ENCODE measurements at places on chromosomes 6 and 20.

- H3K27ac ChIP-seq = peak overlapping the region; percentile 86
- DNase-seq = no peak
- H3K4me3 ChIP-seq = peak overlapping the region; percentile 73
These were observed 222.4 kb upstream of the JARID2 start for GRCh38 chr6:15023448-15023847.

DNA sequence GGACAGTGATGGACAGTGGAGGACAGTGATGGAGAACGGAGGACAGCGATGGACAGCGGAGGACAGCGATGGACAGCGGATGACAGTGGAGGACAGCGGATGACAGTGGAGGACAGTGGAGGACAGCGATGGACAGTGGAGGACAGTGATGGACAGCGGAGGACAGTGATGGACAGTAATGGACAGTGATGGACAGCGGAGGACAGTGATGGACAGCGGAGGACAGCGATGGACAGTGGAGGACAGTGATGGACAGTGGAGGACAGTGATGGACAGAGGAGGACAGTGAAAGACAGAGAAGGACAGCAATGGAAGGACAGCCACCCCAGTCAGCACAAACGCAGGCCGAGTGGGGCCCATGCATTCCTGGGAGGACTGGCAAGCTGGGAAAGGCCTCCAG, 3.4 kb upstream of the NKAIN4 start:
- H3K27ac ChIP-seq = no peak overlapping the region
- H3K4me1 ChIP-seq = peaks cover 12% of the 10 kb centered on the region
- H3K4me3 ChIP-seq = no peak overlapping the region
- H3K36me3 ChIP-seq = no peaks in the 10 kb centered on the region
- peaks cover 41% of the 10 kb centered on the region for H3K27me3 ChIP-seq

GRCh38 chr6:13250703-13251102, 77.6 kb downstream of the TBC1D7 start:
- H3K36me3 ChIP-seq = no peaks in the 10 kb centered on the region
- H3K27me3 ChIP-seq = peaks cover 38% of the 10 kb centered on the region
- H3K4me3 ChIP-seq = no peak overlapping the region
- no peak overlapping the region for H3K27ac ChIP-seq

GRCh38 chr6:149049230-149049629, 268.3 kb upstream of the TAB2 start:
- H3K4me3 ChIP-seq = no peak overlapping the region
- no peak for DNase-seq
- H3K36me3 ChIP-seq = peaks cover 7% of the 10 kb centered on the region
- H3K27ac ChIP-seq = no peak overlapping the region
- peaks cover 25% of the 10 kb centered on the region for H3K4me1 ChIP-seq
- no peaks in the 10 kb centered on the region for H3K27me3 ChIP-seq

DNA sequence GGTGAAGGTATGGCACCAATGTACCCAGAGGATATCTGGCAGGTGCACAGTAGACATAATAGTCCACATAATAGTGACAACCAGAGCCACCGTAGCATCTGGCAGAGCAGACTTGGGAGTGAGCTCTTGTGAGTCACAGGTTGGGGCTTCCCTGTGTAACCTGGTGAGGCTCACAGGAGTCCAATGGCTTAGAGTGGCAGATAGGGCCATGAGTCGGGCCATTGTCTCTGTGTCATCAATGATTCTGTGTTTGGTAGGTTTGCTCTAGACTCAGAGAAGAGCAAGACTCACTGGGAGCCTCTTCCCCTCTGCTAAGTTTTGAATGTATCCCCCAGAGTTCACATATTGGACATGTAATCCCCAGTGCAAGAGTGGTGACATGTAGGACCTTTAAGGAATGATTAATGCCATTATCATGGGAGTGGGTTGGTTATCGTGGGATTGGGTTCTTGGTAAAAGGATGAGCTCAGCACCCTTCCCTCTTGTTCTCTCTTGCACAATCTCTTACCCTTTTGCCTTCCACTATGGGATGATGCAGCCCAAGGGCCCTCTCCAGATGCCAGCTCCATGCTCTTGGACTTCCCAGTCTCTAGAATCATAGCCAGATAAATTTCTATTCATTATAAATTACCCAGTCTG, 22.6 kb upstream of the SIRPA start:
- H3K4me3 ChIP-seq = no peak overlapping the region
- no peaks in the 10 kb centered on the region for H3K36me3 ChIP-seq
- no peak overlapping the region for H3K27ac ChIP-seq
- no peaks in the 10 kb centered on the region for H3K4me1 ChIP-seq

GRCh38 chr6:94501516-94501915, 1075.8 kb upstream of the MANEA start:
- no peak overlapping the region for H3K27ac ChIP-seq
- H3K27me3 ChIP-seq = no peaks in the 10 kb centered on the region
- H3K4me3 ChIP-seq = no peak overlapping the region
- no peak for DNase-seq
- no peaks in the 10 kb centered on the region for H3K4me1 ChIP-seq
- no peaks in the 10 kb centered on the region for H3K36me3 ChIP-seq
